ENCODE measurements at places on chromosomes 12 and 14.

GRCh38 chr14:69650948-69651369, 39.6 kb downstream of the SUSD6 start:
- no peak for DNase-seq

- no peak for DNase-seq
Observed at GRCh38 chr12:98332642-98333041, 182.7 kb upstream of the TMPO start.

GRCh38 chr14:55120571-55121495, 8.2 kb upstream of the LGALS3 start:
- no peak for DNase-seq

- no peak for DNase-seq
Observed at GRCh38 chr12:120620624-120621023, 19.8 kb upstream of the CABP1 start.

GRCh38 chr12:50047693-50048250, 9.6 kb upstream of the ASIC1 start:
- no peak for DNase-seq

GRCh38 chr12:123634142-123634561, 523 bp downstream of the GTF2H3 start:
- DNase-seq = no peak

GRCh38 chr12:117523971-117524370, 162.5 kb upstream of the NOS1 start:
- no peak for DNase-seq

- DNase-seq = no peak
Observed at GRCh38 chr14:55571125-55571889, 8.7 kb upstream of the KTN1 start.

GRCh38 chr12:105716621-105717020, 386.1 kb downstream of the C12orf75 start:
- DNase-seq = no peak

DNA sequence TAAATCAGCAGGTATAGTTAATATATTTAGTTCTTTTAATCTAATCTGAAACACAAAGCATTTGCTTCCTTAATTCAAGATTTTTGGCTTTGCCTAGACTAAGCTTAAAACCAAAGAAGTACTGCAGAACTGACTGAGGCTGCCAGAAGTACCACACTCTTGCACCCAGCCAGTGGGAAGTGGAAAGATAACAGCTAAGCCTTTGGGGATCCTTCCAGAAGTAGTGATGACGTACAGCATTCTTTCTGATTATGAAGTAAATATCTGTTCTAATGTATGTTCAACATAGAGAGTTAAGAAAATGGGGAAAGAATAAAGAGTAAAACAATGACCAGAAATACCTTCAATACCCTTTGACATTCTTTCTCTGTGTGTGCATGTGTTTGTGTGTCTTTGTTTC, 19.3 kb downstream of the NTF3 start:
- no peak for DNase-seq

- no peak for DNase-seq
Observed at GRCh38 chr14:91466192-91466591, 43.9 kb downstream of the PPP4R3A start.

- DNase-seq = no peak
Observed at GRCh38 chr14:59254146-59254910, 65.9 kb downstream of the DAAM1 start.

DNA sequence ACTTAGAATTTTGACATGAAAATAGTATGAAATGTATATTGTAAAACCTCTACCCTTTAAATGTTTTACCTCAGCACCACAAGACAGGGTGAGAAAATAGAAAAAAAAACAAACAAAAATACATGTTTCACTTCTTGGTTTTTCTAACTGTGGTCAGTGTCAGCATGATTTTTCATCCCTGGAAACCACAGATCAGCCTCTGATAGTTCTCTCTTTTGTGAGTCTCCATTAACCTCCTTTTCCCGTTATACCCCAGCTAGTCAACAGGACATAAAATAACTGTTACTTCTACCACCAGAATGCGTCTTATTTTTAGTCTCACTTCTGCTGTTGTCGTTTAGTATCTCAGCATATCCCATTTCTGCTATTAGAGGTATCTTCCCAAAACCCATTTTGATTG, 48.3 kb upstream of the KCNMB4 start:
- DNase-seq = no peak

DNA sequence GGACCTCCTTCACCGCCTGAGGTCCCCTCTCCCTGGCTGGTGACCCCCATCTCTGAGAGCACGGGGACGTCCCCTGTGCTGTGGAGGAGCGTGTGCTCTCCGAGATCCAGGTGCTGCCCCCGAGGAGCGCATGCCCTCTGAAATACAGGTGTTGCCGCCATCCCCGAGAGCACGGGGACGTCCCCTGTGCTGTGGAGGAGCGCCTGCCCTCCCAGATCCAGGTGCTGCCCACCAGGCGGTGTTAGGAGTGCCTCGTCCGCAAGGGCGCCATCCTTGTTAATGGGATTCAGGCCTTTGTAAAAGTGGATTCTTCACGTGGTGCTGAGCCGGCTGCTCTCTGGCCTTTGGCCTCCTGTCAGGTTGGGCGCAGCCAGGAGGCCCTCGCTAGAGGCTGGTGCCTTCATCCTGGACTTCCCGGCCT, 10.1 kb downstream of the NOC4L start:
- no peak for DNase-seq

GRCh38 chr14:89330236-89331002, 86.6 kb downstream of the FOXN3 start:
- no peak for DNase-seq

GRCh38 chr14:64748521-64748920, 44.3 kb downstream of the PLEKHG3 start:
- no peak for DNase-seq

- no peak for DNase-seq
Observed at GRCh38 chr12:49105504-49106084, 5.1 kb downstream of the LMBR1L start.

GRCh38 chr12:132190012-132190755, 45.9 kb downstream of the NOC4L start:
- DNase-seq = no peak

Measured in activated CD4-positive, alpha-beta T cell treated with anti-CD3 and anti-CD28 coated beads for 1 hour (primary cell).